ENCODE measurements at places on chromosomes 2 and 18. TPM values are rescaled to one million over a fixed set of nuclear protein-coding genes. Genes with fewer than 3 reads are reported as not detected.

DNA sequence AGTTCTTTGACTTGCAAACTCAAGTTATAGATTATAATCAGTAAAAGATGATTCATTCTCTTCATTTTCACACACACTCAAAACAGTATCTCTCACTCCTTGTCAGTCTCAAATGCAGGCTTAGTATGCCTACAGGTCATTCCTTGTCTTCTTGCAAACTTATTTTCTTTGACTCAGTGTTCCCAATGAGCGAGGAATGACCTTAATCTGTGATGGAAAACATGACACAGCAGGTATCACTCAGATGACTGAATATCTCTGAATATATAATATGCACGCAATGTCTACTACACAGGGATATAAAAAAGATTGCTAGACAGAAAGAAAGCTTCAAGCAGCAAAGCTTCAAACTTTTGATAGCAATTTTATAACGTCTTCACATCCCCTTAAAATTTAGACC, 127.8 kb upstream of the RGPD4 start:
- no peak overlapping the region for H3K27ac ChIP-seq
- H3K4me3 ChIP-seq: no peak overlapping the region
- H3K27me3 ChIP-seq: no peaks in the 10 kb centered on the region
- H3K4me1 ChIP-seq: no peaks in the 10 kb centered on the region

DNA sequence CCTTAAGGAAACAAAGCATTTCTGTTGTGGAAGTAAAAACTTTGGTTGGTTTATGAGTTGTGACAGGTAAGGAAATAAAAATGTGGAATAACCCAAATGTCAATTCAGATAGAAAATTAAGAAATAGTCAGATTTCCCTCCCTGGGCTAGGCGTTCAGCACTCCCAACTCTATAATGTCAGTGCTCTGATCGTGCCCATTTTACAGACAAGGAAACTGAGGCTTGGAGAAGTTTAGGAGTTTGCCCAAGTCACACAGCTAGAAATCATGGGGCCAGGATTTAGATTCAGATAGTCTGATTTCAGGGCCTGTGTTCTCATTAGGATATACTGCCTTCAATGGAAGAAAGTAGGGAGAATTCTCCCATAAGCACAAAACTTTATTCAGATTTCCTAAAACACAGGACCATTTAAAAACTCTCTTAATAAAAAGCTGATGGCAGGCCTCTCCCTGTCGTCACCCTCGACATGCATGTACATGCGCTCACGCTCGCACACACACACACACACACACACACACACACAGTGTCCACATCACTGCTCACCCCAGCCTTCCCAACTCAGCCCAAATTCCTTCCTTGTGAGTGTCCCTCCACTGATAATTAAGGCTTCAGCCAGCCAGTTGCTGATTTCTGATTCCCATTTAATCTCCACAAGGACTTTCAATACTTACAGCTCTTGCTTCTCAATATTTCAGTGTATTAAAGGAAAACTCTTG, 49.1 kb upstream of the SLC14A2 start:
- no peak overlapping the region for H3K4me3 ChIP-seq
- peaks cover 15% of the 10 kb centered on the region for H3K4me1 ChIP-seq

- peak overlapping the region; percentile 74 for H3K27ac ChIP-seq
- peaks cover 13% of the 10 kb centered on the region for H3K4me1 ChIP-seq
- no peaks in the 10 kb centered on the region for H3K27me3 ChIP-seq
- no peak for DNase-seq
These were observed 100.6 kb upstream of the ST3GAL5 start for GRCh38 chr2:85989288-85989865.

DNA sequence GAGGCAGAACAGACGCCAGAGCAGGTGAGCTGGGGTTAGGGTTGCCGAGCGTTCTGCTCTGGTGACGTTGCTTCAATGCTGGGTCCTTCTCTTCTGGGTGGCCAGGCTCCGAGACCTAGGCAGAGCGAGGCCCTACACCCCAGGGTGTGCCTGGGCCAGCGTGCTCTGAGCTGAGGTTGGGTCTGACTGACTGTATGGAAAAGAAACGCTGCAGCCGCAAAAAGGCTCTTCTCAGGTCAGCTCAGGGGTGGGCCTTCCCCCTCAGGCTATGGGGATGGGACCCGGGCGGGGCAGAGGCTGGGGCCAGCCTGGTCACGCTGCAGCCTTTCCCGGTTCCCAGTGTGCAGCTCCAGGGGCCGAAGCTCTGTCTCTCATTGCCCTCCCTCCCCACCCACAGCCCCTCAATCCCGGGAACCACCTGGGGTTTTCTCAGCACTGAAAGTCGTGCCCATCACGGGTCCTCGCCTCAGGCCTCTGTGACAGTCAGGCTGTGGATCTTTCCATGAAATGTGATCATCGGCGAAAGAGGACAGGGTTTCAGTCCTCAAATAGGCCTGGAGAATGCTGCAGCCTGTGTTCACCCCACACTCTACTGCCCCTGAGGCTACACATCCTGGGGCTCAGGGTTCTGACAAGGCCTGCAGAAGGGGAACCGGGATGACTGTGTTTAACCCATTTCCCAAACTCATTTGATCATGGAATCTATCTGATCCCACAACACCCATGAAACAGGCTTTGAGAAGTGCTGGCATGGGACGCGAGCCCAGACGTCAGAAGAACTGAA, 19.4 kb downstream of the CYP26B1 start:
- no peak overlapping the region for H3K4me3 ChIP-seq
- peaks cover 1% of the 10 kb centered on the region for H3K36me3 ChIP-seq
- no peak for DNase-seq
- no peaks in the 10 kb centered on the region for H3K27me3 ChIP-seq
- H3K27ac ChIP-seq: no peak overlapping the region
- no peaks in the 10 kb centered on the region for H3K4me1 ChIP-seq

DNA sequence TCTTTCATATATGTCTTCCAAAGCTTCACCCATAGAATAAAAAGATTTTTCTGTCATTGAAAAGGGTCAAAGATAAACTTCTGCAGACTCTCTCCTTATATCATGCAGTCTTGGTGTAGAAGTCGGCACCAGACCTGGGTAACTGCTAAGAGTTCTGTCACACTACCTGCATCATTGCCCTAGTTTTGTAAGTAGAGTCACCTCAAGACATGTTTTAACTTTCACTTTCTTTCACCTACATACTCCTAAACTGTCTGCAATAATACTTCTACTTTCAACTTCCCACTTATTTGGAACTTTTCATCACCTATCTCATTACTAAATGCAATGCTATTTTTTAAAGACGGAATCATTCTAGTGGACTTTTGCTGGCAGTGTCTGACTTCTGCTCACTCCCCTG, 475.6 kb upstream of the VRK2 start:
- H3K36me3 ChIP-seq: no peaks in the 10 kb centered on the region
- no peaks in the 10 kb centered on the region for H3K27me3 ChIP-seq
- DNase-seq: no peak
- H3K4me3 ChIP-seq: no peak overlapping the region
- no peak overlapping the region for H3K27ac ChIP-seq
- H3K4me1 ChIP-seq: no peaks in the 10 kb centered on the region

DNA sequence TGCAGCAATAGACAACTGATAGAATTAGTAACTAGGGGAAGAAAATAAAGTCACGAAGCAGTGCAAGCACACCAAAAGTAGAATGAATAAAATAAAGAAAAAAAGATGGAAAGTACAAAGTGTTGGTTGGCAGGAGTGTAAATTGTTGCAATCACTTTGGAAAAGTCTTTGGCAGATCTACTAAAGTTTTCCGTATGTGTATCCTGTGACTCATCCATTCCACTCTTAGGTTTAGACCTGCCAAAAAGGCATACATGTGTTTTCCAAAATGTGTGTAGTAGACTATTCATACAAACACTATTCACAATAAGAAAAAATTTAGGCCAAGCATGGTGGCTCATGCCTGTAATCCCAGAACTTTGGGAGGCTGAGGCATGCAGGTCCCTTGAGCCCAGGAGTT, 282.1 kb upstream of the FSIP2 start:
- DNase-seq: no peak
- no peak overlapping the region for H3K4me3 ChIP-seq
- no peaks in the 10 kb centered on the region for H3K27me3 ChIP-seq
- peaks cover 25% of the 10 kb centered on the region for H3K36me3 ChIP-seq

- no peak overlapping the region for H3K4me3 ChIP-seq
- peaks cover 9% of the 10 kb centered on the region for H3K4me1 ChIP-seq
- no peaks in the 10 kb centered on the region for H3K27me3 ChIP-seq
These were observed 71.3 kb downstream of the BAZ2B start for GRCh38 chr2:159545085-159545484.

- no peaks in the 10 kb centered on the region for H3K36me3 ChIP-seq
- H3K4me3 ChIP-seq: no peak overlapping the region
- no peaks in the 10 kb centered on the region for H3K27me3 ChIP-seq
- no peak for DNase-seq
These were observed 42.5 kb upstream of the ACADL start for GRCh38 chr2:210267698-210268097.

DNA sequence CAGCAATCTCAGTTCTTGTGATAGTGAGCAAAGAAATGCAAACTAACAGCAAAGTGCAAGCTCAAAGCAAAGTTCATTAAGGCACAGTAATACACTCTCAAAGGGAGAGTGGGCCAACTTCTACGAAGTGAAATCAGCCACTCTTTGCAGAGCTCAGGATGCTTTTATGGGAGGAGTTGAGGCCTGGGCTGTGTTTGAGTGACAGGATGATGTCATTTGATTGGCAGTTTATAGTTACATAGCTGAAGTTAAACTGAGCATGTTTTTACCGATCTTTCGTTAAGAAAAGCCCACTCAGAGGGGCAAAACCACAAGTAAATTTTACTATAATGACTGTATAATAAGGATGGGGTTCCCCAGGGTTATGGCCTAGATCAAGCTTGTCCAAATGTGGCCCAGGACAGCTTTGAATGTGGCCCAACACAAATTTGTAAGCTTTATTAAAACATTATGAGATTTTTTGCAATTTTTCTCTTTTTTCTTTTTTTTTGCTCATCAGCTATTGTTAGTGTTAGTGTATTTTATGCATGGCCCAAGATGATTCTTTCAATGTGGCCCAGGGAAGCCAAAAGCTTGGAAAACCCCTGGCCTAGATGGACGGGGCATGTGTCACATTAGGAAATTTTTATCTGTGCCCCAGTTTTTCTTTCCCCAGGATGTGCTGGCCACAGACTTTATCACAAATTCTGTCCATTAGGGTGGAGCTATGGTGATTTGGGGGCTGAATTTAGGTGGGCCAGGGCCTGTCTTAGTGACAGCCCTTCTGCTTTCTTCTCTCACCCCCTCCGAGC, 8.3 kb upstream of the DNAH7 start:
- H3K27me3 ChIP-seq: no peaks in the 10 kb centered on the region
- no peak for DNase-seq
- H3K27ac ChIP-seq: peak overlapping the region; percentile 9
- no peak overlapping the region for H3K4me3 ChIP-seq
- no peaks in the 10 kb centered on the region for H3K36me3 ChIP-seq
- no peaks in the 10 kb centered on the region for H3K4me1 ChIP-seq

DNA sequence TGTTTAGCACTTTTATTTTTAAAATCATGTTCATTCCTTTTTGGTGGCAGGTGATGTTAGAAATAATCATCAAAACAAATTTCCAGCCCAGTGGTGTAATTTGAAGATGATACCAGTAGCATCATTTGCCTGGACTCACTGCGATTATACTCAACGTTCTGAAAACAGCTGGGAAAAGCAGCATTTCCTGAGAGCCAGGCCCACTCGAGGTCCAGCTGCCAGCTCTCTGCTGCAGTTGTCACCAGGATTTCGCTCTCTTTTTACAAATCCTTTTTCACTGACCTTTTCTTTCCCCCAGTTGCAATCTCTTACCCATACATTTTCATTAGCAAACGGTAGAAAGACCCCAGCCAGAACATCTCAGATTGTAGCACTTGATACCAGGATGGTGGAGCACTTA, 110.6 kb upstream of the LYPD1 start:
- no peak overlapping the region for H3K27ac ChIP-seq
- no peaks in the 10 kb centered on the region for H3K4me1 ChIP-seq
- peaks cover 3% of the 10 kb centered on the region for H3K27me3 ChIP-seq
- no peak overlapping the region for H3K4me3 ChIP-seq
- DNase-seq: no peak

Gene PFN4
- total RNA-seq: 0.55 TPM

Gene KCNK3
- 1.2 TPM for total RNA-seq

Gene ASTL
- total RNA-seq: not detected

Gene AKAIN1
- not detected for total RNA-seq

Gene C1QL2
- total RNA-seq: 0.14 TPM

Gene PID1
- total RNA-seq: 0.27 TPM

Gene TMEM198
- total RNA-seq: 8.2 TPM

Measured in progenitor cell of endocrine pancreas (in vitro differentiated cells).